CD4-positive, alpha-beta T cell treated with Interleukin-15 for 4 hours (primary cell): ENCODE measurements at places on chromosomes 11 and 22.

- no peak for DNase-seq
Observed at GRCh38 chr11:57648801-57649735, 644 bp downstream of the YPEL4 start.

DNA sequence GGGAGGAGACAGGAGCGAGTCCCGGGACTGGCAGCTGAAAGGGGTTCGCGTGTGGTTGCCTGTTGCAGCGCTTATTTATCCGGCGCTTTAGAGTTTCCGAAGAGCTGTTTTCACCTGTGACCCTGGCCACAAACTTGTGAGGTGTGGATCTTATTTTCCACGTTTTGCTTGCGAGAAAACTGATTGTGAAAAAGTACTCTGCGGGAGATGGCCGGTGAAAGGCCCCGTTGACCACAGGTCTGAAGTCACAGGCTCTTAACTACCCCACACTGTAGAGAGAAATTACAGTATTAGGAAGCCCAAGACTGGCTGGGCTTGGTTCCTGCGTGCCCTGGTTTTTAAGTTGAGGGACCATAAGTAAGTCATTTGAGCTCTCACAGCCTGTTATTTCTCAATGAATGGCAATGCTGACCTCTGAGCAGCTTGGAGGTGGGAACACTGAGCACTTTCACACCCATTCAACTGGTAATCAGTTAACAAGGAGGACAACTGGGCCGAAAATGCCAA lies 379 bp upstream of the RAB38 start:
- DNase-seq = no peak

DNA sequence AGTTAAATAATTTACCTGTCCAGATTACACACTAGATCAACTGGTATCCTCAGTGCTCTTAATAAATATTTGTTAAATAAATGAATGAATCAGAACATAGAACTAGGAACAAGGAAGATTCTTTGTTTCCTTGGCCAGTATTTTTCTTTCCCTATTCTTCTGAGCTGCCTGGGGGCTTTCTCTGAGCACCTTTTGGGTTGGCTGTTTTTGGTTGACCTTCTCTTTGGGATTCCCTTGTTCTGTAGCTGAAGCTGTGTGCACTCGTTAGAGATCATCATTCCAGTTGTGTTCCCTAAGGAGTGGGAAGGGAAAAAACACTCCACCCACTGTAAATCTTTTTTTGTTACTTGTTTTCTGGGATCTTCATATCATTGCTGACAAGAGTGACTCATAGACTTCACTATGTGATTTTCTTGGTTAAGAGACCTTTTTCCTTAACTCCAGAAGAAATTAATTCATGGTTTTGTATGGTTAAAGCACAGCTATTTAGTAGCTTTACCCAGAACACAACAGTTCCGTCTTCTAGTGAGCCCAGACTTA lies 84.3 kb downstream of the STIM1 start:
- DNase-seq = no peak

DNA sequence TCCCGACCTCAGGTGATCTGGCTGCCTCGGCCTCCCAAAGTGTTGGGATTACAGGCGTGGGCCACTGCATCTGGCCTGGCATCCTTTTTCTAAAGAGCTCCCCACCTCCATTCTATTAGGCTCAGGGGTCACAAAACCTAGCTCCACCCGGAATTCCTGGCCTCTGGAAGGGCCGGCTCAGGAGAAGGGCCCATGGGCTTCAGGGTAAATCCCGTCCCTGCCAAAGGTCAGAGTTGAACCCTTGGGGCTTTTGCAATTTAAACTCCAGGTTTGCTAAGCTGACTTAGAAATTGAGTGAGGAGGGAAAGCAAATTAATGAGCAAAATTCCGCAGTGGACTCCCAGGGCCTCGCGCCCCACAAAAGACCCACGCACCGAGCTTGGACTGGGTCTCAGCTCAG lies 48.3 kb downstream of the RPS6KA4 start:
- DNase-seq = no peak

DNA sequence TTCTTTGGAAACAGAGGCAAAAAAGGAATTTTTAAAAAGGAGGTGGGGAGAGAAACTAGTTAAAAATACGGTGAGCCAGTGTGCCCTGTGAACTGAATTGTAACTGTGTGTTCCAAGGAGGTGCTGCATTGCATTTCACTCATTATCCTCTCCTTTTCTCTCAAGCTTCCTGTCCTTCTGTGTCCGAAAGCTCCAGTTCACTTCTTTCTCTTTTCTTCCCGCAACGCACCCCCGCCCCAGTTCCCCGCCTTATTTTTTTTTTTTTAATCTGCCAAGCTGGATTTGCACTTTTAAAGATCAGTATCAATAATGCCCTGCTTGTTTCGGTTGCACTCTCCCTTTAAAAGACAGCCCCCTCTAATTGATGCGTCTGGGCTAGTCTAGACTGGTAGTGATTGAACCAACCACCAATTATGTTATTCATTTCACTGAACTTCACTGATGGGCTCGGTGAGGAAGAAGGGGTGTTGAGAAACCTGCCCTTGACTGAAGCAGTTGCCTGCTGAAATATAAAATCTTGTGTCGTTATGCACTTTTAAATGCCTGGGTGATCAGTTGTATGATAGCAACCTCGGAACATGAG lies 18.5 kb downstream of the BLID start:
- DNase-seq = no peak

- DNase-seq = no peak
Observed at GRCh38 chr11:17931595-17931994, 81.3 kb downstream of the SERGEF start.

GRCh38 chr11:2671748-2672147 lies 28.0 kb downstream of the KCNQ1OT1 start:
- DNase-seq = no peak

DNA sequence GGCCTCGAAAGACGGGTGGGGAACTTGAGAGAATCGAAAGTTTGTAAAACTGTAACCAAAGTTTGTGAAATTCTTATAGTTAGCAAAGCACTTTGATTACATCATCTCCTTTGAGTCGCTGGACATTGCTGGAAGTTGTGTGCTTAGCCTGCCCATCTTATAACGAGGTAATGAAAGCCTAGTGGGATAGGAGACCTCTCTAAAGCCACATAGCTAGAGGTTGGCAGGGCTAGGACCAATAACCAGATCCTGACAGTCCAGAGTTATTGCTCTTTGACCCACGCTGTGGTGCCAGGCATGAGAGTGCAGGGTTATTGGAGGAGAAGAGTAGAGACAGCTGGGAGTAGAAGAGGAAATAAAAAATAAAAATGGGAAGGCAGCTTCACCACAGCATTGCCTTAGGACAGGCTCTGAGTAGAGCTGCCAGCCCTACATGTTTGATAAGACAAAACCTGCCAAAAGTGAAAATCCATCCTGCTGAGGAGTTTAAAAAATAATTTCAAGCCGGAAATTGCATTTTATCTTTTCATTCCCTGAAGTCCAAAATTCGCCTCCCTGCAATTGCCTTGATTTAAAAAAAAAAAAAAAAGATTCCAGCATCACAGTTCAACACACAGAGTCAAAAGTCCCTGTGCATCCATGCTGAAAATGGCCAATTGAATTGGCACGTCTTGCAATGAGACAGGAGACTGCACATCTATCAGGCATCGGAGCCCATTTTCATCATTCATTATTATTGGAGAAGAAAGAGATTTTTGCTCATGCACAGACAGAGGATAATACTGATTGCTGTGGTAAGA lies 225.5 kb upstream of the POU2AF2 start:
- no peak for DNase-seq

GRCh38 chr22:42025421-42025820 lies 26.8 kb downstream of the WBP2NL start:
- no peak for DNase-seq

GRCh38 chr11:64170419-64170818 lies 4.5 kb upstream of the MACROD1 start:
- no peak for DNase-seq

DNA sequence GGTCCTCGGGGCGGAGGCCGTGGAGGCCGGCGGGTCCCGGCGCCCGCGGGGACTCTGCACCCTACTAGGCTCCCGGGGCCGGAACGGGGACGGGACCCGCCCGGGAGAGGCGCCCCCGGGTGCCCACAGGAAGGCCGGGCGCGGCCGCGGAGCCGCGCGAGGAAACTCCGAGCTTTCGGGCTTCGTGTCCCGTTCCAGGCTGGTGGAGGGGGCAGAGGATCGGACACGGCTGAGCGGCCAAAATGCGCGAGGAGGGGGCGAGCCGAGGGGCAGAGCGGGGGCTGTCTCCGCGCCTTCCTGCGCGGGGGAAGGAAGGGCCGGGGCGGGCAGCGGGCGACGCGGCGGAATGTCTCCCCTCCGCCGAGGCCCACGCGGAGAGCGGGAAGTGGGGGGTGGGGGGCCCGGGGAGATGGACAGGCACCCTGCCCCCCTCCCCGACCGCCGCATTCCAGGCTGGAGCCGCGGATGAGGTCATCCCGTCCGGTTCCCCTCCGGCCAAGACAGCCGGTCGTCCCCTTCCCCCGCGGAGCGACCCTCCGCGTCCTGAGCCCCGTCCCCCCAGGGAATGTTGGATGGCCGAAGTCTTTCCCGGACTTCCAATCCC lies 430 bp downstream of the CDC42EP1 start:
- no peak for DNase-seq
